Epithelial cell of proximal tubule (primary cell): ENCODE measurements at places on chromosomes 13 and 19. TPM values are rescaled to one million over a fixed set of nuclear protein-coding genes. Genes with fewer than 3 reads are reported as not detected.

DNA sequence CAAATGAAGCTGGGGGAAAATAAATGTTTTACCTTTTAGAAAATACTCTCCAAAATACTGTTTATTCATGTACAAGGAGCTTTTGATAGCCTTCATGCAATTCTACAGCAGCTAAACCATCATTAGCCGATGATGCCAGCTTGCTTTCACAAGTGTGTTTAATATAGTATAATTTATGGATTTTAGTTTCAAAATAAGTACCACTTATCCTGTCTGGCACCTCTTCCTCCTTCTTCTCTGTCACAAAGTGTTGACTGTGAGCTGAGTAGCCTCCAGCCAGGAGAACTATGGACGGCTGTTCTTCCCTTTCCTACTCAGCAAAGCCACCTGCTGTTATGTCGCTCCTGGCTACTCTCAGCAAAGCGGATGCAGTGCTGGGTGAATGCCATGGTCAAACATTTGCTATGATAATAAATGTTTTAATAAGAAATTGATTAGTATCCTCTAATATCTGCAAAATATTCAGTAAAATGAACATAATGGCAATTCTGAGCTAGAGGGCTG lies 238.2 kb downstream of the LIG4 start:
- no peak for DNase-seq

- no peak for DNase-seq
Observed at GRCh38 chr13:50303963-50304721, 288.9 kb downstream of the KCNRG start.

DNA sequence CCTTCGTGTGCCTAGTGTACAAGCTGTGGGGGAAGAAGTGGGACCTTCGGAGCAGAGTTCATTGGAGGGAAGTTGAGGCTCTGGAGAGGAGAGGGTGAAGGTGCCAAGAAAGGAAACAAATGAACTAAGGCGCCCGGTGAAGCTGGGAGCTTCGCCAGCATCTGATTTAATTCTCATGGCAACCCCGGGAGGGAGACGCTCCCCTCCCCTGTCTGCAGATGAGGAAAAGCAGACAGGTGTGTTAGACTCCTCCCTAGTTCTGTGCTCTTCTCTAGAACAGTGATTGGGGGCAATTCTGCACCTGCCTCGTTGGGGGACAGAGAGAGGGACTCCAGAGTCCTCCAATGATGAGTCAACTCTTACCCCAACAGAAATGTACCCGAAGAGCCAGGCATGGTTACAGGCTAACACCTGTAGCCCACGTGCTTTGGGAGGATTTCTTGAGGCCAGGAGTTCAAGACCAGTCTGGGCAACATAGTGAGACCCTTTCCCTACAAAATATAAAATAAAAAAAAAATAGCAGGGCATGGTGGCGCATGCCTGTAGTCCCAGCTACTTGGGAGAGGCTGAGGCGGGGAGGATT lies 4.2 kb downstream of the SSC5D start:
- DNase-seq: no peak

- DNase-seq: no peak
Observed at GRCh38 chr13:44266305-44266704, 107.3 kb upstream of the SERP2 start.

DNA sequence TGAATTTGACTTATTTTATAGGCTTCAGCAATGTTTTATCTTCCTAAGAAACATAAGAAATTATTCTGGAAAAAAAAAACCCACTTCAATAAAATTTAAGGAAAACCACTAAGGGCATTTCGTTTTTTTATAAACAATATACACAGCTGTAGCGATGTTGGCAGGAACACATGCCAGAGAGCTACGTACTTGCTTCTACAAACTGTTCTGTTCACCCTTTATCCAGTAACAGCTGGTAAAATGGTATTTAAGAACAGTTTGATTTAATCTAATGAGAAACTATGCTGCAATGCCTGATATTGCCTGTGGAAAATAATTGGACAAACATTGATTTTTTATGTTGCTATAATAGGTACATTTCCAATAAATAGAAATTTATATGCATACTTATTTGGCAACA lies 137.2 kb upstream of the DACH1 start:
- DNase-seq: no peak

The PSG2 gene
- total RNA-seq: not detected in 2 replicates

The CAMSAP3 gene
- 5.6 and 12.4 TPM in 2 replicates for total RNA-seq

GRCh38 chr13:83452292-83452950 lies 429.9 kb downstream of the SLITRK1 start:
- DNase-seq: no peak

The GRWD1 gene
- total RNA-seq: 51.2 and 58.7 TPM in 2 replicates

The FFAR2 gene
- not detected in 2 replicates for total RNA-seq

DNA sequence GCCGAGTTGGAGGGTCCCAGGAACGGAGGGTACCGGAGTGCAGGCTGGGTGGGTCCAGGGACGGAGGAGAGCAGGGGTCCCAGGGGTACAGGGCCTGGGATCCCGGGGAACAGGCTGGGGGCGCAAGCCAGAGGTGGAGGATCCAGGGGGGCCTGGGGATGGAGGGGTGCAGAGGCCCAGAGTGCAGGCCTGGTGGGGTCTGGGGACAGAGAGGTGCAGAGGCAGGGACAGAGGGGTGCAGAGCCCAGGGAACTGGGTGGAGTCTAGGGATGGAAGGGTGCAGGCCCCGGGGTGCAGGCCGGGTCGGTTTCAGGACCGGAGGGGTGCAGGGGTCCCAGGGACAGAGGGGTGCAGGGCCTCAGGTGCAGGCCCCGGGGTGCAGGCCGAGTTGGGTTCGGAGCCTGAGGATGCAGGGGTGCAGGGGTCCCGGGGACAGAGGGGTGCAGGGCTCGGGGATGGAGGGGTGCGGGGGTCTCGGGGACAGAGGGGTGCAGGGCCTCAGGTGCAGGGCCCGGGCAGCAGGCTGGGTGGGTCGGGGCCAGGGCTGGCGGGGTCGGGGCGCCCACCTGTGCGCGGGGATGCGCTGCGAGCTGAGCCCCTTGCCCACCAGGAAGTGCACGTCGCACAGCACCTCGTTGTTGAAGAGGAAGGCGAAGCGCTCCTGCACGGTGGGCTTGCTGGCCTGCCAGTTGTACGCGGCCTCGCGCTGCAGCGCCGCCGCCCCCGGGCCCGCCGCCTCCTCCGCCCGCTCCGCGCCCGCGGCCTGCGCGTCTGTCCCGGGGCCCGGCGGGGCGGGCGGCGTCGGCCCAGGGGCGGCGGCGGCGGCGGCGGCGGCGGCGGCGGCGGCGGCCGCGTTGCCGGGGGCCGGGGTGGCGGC lies 545 bp downstream of the BTBD2 start:
- no peak for DNase-seq

DNA sequence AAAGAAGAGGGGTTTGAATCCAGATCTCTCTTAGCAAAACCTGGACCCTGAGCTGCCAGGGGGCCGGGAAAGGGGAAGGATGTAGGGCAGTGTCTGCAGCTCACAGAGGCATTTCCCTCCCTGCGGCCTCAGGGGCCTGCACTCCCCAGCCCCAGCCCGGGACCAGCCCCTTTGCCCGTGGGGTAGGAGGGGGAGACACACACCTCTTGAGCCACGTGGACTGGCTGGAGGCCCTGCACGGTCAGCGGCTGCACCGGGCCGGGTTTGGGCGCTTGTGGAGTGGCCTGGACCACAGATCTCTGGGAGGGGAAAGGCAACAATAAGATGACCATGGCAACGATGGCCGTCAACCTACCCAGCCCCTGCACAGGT lies 26.9 kb downstream of the RFX1 start:
- DNase-seq: no peak

DNA sequence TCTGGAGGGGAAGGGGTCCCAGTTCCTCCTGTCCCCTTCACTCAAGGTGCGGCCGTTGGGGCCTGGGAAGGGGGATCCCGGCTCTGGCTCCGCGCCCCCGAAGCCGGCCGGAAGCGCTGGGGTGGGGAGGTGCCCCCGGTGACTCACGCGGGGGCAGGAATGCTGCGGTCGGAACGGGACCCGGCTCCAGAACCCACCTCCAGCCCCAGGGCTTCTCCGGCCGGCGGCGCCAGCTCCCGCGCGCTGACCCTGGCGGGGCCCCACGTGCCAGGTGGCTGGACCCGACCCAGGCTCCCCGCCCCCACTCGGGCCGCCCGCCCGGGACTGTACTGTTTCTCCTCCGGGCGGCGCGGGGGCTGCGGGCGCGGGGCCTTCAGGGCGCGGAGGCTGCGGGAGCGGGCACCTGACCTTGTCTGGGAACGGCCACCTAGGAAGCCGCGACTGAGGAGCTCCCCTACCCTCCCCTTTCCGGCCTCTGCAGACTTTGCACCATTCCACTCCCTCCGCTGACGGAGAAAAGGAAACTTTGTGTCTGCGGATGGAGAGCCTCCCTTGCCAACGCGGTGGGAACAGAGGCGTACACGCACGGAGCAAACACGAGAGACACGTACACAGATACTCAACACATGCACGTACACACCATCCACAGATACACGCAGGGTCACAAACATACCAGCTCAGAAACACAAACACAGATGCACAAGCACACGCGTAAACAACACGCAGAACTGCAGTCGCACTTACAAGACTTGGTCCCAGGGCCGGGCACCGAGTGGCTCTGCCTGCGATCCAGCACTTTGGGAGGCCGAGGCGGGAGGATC lies 7.2 kb downstream of the AXL start:
- DNase-seq: no peak

GRCh38 chr13:35597451-35597850 lies 121.0 kb upstream of the MAB21L1 start:
- no peak for DNase-seq

GRCh38 chr19:41957161-41957837 lies 1.8 kb downstream of the RABAC1 start:
- no peak for DNase-seq

The ZNF813 gene
- 2.6 and 4.6 TPM in 2 replicates for total RNA-seq

- DNase-seq: no peak
Observed at GRCh38 chr13:107118506-107118905, 550.6 kb upstream of the ARGLU1 start.

- DNase-seq: no peak
Observed at GRCh38 chr13:82147526-82147925, 1734.7 kb downstream of the SLITRK1 start.

DNA sequence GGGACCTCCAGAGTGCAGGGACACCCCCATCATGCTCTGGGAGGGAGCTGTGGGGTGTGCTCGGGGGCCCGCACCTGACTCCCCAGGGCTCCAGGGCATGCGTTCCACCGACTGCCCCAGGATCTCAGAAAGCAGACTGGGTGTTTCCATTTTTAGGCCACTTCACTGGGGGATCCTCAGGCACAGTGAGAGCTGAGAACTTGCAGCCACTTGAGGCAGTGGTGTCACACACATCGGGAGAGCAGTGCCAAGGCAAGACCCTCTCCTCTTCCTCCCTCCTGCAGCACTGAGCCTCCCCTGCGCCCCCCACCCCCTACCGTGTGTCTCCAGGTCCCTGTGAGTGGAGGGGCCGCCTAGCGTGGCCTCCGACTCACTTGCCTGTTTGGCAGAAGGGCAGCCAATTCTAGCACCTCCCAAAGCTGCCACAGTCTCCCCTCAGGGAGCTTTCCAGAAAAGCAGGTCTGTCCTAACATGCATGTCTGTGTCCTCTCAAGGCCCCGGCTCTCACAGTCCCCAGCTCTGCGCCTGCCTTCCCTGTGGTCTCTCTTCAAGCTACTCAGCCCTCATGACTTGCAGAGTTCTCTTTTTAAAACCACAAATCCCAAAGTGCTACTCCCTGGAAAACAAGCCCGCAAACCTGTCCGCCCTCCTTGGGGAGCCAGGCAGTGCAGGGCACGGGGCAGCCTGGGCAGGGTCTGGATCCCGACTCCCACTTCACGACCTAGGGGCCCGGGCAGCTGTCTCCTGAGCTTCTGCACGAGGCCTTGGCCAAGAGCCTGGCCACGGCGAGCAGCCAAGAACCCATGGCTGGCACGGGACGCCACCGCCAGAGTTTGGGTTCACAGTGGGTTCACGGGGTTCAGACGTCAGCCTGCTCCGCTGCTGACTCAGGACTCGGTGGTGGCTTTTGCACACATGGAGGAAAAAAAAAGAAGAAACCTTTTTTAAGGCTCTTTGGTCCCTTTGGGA lies 94.1 kb downstream of the STK24 start:
- no peak for DNase-seq

The KIR3DL1 gene
- not detected in 2 replicates for total RNA-seq

DNA sequence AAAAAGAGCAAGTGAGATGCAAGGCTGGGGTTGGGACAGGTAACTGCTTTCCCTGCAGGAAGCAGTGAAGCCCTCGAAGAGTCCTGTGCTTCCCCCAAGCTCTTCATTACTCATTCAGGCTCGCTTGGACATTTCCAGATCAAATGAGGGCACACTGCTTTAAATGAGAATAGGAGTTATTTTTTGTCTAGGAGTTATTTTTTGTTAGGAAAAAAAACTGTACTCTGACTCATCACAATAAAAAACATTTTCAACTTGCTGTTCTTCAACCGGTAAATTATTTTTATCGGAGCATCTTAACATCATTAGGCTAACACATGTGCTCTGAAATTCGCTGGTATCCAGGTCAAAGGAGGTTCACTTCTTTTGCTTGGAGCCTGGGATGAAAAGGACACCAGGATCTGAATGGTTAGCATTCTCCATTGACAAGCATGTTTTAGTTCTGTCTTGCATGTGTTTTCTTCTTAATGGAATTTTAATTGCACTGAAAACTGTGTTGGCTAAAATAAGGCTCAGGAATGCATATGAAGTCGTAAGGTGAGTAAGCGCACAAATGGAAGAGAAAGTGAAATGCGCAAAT lies 80.7 kb upstream of the STK24 start:
- DNase-seq: no peak

DNA sequence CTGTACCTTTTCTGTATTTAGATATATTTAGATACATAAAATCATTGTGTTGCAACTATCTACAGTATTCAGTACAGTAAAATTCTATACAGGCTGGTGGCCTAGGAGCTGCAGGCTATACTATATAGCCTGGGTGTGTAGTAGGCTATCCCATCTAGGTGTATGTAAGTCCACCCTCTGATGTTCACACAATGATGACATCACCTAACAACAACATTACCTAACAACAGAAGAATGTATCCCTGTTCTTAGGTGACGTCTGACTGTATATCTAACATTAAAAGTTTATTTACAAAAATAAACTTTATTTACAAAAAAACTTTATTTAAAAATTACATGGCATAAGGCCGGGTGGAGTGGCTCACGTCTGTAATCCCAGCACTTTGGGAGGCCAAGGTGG lies 28.3 kb upstream of the ZFP30 start:
- DNase-seq: no peak
